ENCODE measurements at places on chromosomes 5 and 9.

GRCh38 chr5:1467341-1468246 is 22.4 kb upstream of the SLC6A3 start:
- DNase-seq = peak; percentile 10

- DNase-seq = no peak
Measured at GRCh38 chr9:123893831-123894460, 36.0 kb downstream of the DENND1A start.

GRCh38 chr5:16936150-16936988 is at the start of gene MYO10:
Gene MYO10, minus strand, starts transcription at chr5:16936288. Its CDS starts 480 bp downstream, at chr5:16935808.
- DNase-seq = peak; percentile 84

DNA sequence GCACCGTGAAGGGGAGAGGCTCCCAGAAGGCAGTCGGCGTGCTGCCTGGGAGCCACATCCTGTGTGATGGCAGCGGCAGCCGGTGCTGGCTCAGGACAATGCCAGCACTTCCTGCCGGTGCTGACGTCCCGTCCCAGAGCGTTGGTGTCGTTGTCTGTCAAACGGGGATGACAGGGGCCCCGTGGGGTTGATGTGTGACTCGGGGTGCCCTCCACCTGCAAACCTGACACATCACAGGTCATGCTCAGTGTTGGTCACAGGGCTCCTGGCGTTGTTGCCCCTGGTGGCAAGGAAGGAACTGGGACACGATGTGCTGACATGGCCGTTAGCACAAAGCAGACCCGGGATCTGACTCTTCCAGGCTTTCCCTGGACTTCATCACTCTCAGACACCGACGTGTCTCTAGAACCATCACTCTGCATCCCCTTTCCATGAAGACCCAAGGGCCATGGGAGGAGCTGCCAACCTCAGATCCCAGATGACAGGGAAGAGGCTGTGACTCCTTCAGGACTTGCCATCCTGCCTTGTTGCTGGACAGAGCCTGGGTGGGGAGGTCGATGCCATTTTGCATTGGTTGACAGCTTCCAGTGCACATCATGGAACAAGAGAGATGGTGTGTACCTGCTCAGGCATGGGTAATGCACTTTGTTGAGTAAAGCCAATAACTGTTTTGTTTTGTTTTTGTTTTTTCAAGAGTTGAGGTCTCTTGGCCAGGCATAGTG is 21.5 kb downstream of the PLPP7 start:
- DNase-seq = no peak

DNA sequence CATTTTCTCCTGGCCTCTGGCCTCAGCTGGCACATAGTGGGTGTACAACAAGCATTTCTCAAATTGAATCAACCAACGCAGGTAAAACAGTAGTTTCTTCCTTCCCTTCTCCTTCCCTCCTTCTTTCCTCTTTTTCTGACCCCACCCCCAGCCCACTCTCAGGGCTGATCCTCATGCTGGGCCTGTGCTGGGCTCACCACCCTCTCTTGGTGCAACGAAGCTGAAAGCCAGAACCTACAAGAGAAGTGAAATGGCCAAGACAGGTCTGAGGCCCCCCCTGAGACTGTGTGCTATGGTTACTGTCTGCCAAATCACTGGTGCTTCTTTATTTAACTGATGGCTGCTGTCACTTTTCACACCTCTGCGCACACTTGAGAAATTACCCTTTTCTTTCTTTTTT is 53.0 kb upstream of the BOD1 start:
- no peak for DNase-seq

DNA sequence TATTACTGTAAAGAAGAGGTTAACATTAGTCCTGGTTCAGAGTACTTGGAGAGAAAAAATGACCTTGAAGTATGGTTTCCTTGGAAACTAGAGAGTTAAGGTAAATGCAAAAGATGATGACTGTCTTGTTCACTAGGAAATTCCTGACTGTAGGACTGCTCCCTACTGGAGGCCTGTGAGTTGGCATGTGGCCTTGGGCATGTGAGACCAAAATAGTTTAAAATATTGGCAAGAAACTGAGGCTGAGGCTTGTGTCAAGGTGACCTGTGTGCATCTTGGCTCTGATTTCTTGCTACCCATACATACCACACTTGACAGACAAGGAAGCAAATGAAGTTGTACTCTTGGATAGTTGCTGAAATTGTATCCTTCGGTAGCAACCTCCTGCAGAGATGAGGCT is 96.5 kb downstream of the TARS1 start:
- DNase-seq = no peak

DNA sequence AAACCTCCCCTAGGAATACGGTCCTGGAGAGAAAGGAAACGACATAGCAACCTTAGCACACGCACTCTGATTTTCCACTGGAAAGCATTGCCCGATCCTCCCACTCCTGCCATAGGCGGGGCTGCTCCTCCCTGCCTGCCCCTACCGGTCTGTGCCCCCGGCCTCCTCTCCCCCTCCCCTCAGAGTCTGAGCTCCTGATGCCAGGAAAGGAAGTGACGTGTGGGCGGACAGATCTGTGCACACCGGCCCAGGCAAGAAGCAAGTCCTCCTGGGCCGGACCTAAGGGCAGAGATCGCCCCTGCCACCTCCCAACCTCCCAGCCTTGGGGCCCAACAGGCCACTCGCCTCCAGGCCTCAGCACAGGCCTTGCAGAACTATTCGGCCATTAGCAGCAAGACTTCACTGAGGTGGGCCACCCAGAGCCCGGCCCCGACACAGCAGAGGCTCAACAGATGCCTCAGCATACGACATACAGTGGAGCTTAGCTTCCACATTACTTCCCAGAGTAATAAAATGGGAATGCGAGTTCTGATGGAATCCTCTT is 7.2 kb downstream of the NINJ1 start:
- peak; percentile 50 for DNase-seq

DNA sequence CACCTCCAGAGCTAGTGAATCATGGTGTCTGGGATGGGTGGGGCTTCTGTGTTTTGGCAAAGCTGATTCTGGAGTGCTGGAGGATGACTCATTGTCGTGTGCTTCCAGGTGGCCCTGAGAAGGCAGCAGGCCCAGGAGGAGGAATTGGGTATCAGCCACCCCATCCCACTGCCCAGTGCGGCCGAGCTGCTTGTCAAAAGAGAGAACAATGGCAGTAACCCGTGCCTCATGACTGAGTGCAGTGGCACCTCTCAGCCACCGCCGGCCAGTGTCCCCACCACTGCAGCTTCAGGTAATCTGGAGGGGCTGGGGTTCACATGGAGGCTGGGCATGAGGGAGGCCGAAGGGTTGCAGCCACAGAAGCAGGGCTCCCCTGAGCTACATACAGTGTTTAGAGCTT is 5.4 kb downstream of the DMRT1 start:
- no peak for DNase-seq

DNA sequence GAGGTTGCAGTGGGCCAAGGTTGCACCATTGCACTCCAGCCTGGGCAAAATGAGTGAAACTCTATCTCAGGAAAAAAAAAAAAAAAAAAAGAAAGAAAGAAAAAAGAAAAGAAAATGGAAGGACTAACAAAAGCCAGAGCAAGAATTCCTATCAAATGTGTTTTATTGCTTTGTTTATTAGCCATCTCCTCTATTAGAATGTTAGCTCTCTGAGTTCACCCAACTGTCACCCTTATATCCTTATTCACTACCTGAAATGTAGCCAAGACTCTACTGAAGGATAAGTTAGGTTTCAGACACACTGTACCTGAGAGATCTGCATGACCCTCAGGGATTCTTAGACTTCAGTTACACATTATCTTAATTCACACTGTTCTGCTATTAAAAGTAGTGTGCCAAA is 177.9 kb downstream of the MAPKAP1 start:
- DNase-seq = no peak

All from BE2C (cell line).